Hematopoietic multipotent progenitor cell treated with erythropoietin and hydrocortisone succinate and interleukin-3 and kit ligand, for 8 days (in vitro differentiated cells): ENCODE measurements at places on chromosomes 1 and 21.

GRCh38 chr1:201947697-201948008, 1.3 kb upstream of the LMOD1 start:
- no peak for DNase-seq

DNA sequence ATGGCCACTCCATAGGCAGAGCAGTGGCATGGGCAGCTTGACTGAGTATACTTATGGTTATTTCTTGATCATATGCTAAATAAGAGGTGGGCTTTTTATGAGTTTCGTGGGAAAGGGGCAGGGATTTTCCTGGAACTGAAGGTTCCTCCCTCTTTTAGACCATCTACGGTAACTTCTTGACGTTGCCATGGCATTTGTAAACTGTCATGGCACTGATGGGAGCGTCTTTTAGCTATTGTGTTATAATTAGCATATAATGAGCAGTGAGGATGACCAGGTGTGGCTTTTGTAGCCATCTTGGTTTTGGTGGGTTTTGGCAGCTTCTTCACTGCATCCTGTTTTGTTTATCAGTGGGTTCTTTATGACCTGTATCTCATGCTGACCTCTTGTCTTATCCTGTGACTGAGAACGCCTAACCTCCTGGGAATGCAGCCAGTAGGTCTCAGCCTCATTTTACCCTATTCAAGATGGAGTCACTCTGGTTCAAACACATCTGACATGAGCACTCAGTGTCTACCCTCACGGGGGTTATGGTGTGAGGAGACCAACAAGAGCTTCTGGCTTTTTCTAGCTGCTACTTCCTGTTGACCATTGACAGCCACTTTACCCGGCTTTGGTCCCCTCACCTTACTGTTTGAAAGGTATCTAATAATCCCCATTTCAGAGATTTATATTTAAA, 71.7 kb downstream of the GALNT2 start:
- DNase-seq: peak; percentile 68

DNA sequence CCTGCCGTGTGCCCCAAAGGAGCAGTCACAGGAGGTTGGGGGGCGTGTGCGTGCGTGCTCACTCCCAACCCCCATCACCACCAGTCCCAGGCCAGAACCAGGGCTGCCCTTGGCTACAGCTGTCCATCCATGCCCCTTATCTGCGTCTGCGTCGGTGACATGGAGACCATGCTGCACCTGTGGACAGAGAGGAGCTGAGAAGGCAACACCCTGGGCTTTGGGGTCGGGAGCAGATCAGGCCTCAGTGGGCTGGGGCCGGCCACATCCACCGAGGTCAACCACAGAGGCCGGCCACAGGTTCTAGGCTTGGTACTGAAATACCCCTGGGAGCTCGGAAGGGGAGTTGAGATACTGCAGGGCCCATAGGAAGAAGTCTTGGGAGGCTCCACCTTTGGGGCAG, 23.5 kb downstream of the COL6A1 start:
- no peak for DNase-seq

DNA sequence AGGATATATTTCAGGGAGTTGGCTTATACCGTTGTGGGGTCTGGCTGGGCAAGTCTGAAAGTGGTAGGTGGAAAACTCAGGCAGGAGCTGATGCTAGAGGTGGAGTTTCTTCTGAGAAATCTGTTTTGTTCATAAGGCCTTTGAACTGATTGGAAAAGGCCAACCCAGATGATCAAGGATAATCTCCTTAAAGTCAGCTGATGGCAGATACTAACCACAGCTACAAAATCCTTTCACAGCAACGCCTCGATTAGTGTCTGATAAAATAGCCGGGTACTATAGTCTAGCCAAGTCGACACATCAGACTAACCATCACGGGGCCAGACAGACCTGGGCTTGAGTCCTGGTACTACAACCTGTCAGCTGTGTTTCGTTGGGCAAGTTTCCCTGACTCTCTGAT, 21.4 kb downstream of the OPRD1 start:
- no peak for DNase-seq

DNA sequence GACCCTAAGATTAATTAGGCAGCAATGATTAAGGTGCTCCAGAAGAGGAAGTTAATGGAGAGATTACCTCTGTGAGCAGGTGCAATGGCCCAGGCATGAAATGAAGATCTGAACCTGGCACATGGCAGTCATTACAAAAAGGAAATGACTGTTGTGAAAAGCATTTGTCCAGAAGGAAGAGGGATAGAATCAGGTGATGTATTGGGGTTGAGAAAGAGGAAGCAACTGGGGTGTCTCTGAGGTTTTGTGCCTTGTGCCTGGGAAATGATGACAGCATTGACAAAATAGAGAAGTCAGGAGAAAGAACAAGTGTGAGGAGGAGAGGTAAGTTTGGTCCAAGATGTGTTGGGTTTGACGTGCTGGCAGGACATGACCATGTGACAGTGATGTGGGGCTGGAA, 5.6 kb downstream of the CRCT1 start:
- peak; percentile 2 for DNase-seq

GRCh38 chr21:41638201-41638790, 128.6 kb downstream of the RIPK4 start:
- DNase-seq: no peak
